ENCODE measurements at places on chromosomes 4 and X. TPM values are rescaled to one million over a fixed set of nuclear protein-coding genes. Genes with fewer than 3 reads are reported as not detected.

Gene MAGEA4
- not detected for total RNA-seq

Gene NPY5R
- not detected for total RNA-seq

Gene MAGEA9B
- total RNA-seq = not detected

Gene NIPAL1
- 0.77 TPM for total RNA-seq

Gene RGN
- total RNA-seq = not detected

Gene UGT2B10
- not detected for total RNA-seq

Gene GABRE
- total RNA-seq = not detected

Gene SPANXA1
- total RNA-seq = not detected

Gene USP51
- 2.0 TPM for total RNA-seq

Gene ZRSR2
- total RNA-seq = 21.3 TPM

Gene GAGE12J
- total RNA-seq = not detected

Gene CSN1S1
- not detected for total RNA-seq

Gene P2RY8
- 126 TPM for total RNA-seq

Gene PNPLA4
- total RNA-seq = 5.0 TPM

Gene BEX5
- 1.7 TPM for total RNA-seq

Gene LRIT3
- total RNA-seq = 0.18 TPM

Gene WDFY3
- total RNA-seq = 0.39 TPM

Gene TEX13C
- not detected for total RNA-seq

Gene CSAG2
- total RNA-seq = not detected

Gene SMIM43
- total RNA-seq = not detected

Gene ODAPH
- total RNA-seq = 0.86 TPM

Gene F8A3
- 25.3 TPM for total RNA-seq

Gene UGT8
- total RNA-seq = not detected

Gene FOXP3
- total RNA-seq = 13.8 TPM

Gene C4orf36
- total RNA-seq = 0.30 TPM

Gene HTR2C
- not detected for total RNA-seq

Gene DIPK2B
- not detected for total RNA-seq

Gene CCNQ
- 28.5 TPM for total RNA-seq

Gene ASB5
- not detected for total RNA-seq

Gene BMPR1B
- total RNA-seq = 0.07 TPM

Gene SHROOM4
- total RNA-seq = not detected

Gene GCNA
- 3.6 TPM for total RNA-seq

Gene CYLC1
- not detected for total RNA-seq

Gene MXRA5
- total RNA-seq = not detected

Gene MAGEB16
- total RNA-seq = not detected

Gene SLC34A2
- not detected for total RNA-seq

Gene CHIC1
- total RNA-seq = 5.4 TPM

Gene SYTL4
- not detected for total RNA-seq

Gene TEX11
- total RNA-seq = not detected

Gene PF4V1
- total RNA-seq = not detected

Gene PCDH11X
- total RNA-seq = not detected

Gene CT45A5
- 0.23 TPM for total RNA-seq

All from T-helper 2 cell treated with Interferon-gamma antibody and Interleukin-4, amounts not matched to agents 100 ng/mL and 5 ng/mL, for 36 hours (primary cell).